BE2C (cell line): ENCODE measurements at places on chromosomes 3 and 15.
A peak's percentile ranks its signal among the peaks of the same experiment; 100 is the strongest.

DNA sequence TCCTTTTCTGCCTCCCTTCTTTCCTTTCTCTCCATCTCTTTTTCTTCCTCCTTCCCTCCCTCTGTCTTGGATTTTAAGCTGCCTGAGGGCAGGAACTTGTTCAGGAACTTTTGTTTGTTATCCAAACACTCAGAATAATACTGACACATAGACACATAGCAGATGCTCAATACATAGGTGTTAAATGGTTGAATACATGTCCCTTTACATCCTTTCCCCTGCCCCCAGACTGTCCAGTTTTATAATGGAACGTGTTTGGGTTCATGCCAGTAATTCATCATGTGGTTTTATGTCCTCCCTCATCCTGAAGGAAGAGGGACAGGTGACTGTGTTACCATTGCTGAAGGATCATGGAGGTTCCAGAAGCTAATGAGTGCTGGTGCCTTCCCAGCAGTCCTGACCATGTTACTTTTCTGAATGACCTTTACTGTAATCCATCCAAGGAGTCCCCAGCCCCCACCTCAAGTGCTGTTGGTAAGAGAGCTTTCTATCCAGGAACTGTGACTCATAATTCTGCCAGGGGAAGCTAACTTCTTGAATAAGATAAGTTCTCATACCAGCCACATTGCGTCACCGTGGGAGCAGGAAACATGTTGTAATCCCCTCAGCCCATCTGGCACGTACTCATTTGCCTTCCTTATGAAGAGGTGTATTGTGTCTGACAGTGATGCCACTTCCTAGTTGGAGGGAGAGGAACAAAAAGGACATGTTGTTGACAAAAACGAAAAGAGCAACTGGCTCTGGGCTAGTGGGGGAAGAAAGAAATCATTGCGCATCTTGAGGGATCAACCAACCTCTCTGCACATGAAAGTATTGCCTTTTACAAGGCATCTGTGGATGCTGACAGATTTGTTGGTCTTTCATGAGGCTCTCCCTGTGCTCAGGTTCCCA is 52.4 kb downstream of the IL1RAP start:
- DNase-seq: no peak

- no peak for DNase-seq
Measured at GRCh38 chr3:145952536-145952935, 208.4 kb downstream of the PLOD2 start.

GRCh38 chr3:120496278-120497002 is 45.6 kb upstream of the FSTL1 start:
- DNase-seq: peak; percentile 18

DNA sequence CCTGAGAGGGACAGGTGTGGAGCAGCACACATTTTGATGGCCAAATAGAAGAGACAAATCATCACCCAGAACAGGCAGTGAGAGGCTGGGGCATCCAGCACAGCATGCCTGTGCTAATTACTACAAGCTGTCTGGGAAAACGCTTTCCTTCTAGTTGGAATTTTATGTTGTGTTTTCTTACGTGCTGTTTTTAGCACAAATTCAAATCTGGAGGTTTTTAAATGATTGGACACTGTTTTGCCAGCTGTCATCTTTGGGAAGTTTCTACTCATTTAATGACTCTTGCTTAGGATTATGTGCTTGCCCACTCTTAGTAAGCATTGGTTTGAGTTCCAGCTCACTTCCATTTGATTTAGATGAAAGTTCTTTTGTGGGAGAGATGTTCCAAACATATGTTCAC is 43.5 kb downstream of the EAF1 start:
- no peak for DNase-seq

DNA sequence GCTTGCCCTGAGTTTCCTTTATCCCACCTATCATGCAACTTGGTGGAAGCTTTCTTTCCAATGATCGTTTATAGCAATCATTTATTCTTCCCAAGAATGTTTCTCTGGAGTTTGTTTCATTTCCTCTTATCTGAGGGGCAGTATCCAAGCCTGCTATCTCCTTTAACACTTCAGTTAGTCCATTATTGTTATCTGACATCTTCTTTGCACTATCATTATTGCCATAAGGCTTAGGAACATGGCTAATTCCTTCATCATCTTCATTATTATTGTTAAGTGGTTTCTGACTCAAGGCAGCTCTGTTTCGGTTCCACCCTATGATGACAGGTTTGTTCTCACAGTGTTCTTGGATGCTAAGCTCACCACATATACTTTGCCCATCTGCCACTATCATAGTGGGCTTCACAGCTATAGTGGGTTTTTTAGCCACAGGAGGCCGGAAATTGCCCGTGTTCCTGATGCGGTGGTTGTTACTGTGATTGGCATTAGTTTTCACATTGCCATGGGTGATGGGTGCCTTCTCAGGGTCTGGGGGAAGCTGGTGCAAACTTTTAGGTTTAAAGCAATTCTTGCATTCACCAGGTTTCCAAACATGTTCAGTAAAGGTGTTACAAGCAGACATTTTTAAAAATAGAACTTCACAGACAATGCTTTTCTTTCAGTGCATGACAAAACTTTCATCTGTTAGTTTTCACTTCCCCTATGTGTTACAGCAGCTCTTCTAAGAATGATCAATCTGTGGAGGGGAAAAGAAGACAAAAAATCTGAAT is 110.6 kb upstream of the TSPAN3 start:
- DNase-seq: no peak
